AG10803 (cell line): ENCODE measurements at places on chromosomes 3 and 15.

DNA sequence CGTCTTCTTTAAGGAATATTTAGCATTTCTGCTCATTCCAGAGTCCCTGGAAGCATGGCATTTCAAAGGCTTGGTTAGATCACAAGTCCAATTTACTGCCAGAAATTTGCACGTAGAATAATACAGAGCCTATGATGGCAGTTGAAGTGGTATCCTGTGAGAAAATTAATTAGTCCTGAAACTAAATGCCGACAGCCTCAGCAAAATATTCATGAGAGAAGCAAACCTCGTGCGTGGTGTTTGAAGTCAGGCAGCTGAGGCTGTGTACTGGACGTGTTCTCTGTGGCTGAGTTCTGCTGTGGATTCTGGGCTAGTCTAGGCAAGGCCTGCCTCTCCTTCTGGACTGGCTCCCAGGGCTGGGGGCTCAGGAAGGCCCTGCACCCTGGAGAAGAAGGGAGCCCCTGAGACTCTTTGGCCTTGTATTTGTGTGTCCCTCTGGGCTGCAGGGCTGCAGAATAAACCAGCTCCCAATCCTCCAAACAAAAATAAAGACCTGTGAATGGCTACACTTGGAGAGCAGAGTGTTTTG, 106.6 kb downstream of the APBA2 start:
- no peak for DNase-seq

- DNase-seq = no peak
Observed at GRCh38 chr3:125552401-125552800, 32.4 kb upstream of the SNX4 start.

DNA sequence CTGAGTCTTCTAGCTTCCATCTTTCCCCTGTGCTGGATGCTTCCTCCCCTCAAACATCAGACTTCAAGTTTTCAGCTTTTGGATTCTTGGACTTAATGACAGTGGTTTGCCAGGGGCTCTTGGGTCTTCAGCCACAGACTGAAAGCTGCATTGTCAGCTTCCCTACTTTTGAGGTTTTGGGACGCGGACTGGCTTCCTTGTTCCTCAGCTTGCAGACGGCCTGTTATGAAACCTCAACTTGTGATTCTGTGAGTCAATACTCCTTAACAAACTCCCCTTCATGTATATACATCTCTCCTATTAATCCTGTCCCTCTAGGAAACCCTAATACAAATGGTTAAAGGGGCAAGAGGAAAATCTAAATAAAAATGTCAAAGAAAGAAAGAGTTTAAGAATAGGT, 100.1 kb downstream of the ABI3BP start:
- no peak for DNase-seq

GRCh38 chr3:174710612-174711011, 148.5 kb upstream of the NAALADL2 start:
- peak; percentile 44 for DNase-seq

DNA sequence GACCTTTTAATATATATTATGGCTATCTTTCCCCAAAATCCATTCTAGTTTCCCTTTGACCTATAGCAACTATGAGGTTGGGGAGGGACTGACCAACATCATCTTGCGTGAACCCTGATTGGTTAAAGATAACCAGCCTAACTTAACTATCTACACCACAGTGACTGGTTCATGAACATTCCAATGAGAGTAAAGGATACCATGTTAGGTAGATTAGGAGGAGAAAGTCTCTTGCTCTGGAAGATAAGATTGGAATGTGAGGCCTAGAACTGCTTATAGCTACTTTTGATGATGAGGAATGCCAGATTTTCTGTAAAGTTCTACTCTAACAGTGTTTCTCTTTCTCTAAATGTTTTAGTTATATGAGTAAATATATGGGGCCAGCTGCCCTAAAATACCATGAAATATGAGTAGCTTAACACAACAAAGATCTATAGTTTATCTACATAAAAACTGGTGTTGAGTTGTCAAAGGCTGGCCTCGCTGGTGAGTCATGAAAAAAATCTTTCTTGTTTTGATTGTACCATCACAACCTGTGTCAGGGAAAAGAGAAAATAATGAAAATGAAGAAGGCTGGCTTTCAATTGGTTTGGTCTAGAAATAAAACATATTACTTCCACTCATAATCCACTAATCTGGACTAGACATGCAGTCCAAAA, 481.4 kb downstream of the NSUN3 start:
- no peak for DNase-seq
